ENCODE measurements at places on chromosomes 16 and 17.

GRCh38 chr17:740240-741017 lies 8.0 kb downstream of the TLCD3A start:
- DNase-seq: no peak

DNA sequence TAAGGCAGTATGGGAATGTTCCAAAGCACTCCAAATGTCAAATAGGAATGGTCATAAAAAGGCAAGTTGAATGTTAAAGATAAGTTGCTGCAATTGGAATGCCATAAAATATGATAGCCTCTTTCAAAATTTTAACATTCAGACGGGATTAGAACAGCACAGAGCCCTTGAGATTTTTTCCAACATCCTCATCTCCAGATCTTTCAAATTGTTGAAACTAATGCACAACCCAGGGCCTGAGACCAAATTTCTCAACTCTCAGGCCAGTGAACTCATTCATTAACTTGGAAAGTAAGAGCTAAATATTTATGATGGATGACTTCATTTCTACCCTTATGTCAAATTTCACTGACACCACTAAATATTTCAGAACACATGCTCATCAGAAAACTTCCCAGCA lies 346.5 kb upstream of the XYLT1 start:
- no peak for DNase-seq

DNA sequence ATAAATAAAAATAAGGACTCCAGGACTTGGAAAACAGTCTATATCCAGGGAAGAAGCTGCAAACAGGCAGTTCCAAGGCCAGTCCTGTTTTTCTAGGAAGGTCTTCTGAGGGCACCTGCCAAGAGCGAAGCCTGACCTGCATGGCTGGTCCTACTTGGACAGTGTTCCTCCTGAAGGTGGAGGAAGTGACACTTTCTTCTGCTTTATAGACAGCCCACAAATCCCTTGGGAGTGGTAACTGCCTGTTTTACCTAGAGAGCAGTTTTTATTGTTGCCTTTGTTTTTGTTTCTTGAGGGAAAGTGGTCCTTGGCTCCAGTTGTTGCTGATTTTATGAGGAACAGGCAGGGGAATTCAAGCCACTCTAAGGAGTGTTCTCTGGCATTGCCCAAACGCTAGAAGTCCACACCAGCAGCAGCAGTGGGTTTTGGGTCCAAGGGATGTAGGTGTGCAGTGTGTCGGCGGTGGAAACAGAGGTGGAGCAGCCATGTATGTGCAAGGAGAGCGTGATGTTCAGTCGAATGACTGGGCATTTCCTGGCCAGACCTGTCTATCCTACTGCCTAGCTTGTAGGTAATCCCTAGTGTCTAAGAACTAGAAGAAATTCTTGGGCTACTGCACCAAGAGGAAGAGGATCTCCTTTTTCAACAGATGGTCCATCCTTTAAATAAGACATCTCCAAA lies 35.3 kb downstream of the LDHD start:
- no peak for DNase-seq

DNA sequence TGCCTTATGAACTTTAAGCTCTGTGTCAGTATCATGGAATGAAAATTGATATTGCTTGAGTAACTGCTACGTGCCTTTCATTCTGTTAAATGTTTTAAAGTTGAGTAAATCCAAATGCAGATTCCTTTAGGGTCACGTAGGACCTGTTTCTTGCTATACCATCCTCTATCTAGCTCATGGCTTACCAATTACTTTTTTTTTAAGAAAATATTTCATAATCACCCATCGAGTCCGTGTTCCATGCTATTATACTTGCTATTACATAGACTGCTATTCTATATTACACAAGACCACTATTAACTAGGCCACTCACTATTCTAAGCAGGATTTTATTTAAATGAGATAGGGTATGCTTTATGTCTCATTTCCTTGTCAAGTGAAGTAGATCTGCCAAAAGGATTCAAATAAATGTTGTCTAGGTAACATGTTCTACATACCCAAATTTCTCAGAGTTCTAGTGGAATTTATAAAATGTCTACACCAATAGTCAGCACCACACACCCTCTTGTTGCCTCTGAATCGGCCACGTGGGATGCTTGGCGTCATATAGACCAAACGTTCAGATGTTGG lies 11.9 kb downstream of the ANKFN1 start:
- DNase-seq: no peak

- no peak for DNase-seq
Observed at GRCh38 chr16:24723663-24724062, 5.8 kb upstream of the TNRC6A start.

DNA sequence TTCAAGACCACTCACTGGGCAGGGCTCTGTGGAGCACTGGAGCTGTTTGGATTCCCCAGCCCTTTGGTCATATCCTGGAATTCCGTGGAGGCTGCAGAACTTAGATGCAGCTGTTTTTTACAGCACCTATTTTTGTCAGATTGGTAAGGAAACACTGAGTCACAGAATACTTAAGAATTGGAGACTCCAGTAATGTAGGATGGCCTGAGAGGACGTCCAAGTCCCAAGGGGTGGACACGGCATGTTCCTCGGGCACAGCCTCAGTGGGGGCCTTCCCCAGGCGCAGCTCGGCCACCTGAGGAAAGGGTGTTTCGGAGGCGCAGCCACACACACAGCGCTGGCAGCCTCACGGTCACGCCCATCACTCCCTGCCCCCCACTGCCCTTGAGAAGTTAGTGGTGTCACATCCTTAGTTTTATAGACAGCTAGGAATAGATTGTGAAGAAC lies 14.8 kb downstream of the PLD6 start:
- no peak for DNase-seq

GRCh38 chr16:8941718-8942344 lies 21.9 kb downstream of the USP7 start:
- DNase-seq: no peak

- DNase-seq: no peak
Observed at GRCh38 chr17:2706911-2707510, 4.6 kb downstream of the CLUH start.

- no peak for DNase-seq
Observed at GRCh38 chr17:65356536-65356935, 204.9 kb downstream of the AXIN2 start.

- DNase-seq: no peak
Observed at GRCh38 chr16:58346831-58347371, 45.4 kb upstream of the GINS3 start.

GRCh38 chr16:17354141-17354601 lies 116.6 kb downstream of the XYLT1 start:
- DNase-seq: no peak

GRCh38 chr16:81448154-81449131 lies 3.8 kb downstream of the CMIP start:
- no peak for DNase-seq

GRCh38 chr16:79845033-79845733 lies 244.6 kb upstream of the MAF start:
- DNase-seq: no peak

DNA sequence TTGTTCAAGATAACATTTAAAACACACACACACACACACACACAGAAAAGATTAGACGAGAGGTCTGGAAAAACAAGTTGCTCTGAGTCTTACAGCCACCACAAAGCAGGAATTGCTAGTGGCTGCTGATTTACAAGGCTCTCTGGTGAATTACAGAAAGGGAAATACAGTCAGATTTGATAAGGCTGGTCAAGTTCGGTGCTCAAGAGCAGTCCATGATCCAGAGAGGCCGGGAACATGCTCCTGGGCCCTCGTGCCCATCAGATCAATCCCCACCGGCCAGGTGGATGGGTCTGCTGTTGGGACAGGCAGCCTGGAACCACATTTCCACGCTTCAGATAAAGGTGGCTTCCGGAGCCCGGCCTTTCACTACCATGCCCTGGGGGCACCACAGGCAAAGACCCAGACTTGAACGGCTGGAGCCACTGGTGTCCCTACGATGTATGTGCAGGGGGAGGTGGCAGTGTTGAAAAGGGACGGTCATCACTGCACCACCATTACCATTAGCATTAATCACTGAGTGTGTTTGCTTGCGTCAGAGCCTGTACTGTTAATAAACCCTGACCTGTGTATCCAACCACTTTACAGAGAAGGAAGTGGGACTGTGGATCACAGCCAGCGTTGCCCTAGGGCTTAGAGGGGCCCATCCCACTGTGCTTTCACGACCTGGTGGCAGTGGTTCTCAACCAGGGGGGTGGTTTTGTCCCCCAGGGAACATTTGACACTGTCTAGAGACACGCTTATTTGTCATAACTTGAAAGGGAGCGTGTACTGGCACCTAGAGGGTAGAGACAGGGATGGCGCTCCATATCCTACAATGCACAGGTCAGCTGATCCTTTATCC lies 95.1 kb downstream of the XYLT1 start:
- DNase-seq: no peak

- no peak for DNase-seq
Observed at GRCh38 chr17:47996201-47996600, 25.3 kb downstream of the CDK5RAP3 start.

- no peak for DNase-seq
Observed at GRCh38 chr17:2792366-2793169, 3.7 kb upstream of the RAP1GAP2 start.

DNA sequence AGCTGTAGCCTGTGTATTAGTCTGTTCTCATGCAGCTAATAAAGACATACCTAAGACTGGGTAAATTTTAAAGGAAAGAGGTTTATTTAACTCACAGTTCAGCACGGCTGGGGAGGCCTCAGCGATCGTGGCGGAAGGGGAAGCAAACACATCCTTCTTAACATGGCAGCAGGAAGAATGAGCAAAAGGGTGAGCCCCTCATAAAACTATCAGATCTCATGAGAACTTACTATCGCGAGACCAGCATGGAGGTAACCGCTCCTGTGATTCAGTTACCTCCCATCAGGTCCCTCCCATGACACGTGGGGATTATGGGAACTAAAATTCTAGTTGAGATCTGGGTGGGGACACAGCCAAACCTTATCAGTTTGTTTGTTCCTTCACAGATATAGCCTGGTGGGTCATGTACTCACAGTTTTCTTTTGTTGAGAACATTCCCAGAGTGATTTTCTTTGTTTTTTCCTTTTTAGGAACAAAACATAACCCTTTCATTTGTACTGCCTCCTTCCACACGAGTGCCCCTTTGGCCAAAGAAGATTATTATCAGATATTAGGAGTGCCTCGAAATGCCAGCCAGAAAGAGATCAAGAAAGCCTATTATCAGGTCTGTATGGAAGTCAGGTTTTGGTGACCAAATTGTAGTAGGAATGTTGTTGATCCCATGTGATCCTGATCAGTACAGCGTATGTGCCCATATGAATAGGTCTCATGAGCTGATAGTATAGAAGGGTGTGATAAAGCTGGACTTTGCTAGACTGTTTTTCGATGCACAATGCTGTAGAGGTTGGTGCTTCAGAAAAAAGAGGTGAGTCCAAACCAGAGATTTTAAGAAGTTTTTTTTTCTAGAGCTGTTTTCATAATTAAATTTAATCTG lies 8.5 kb downstream of the DNAJA3 start:
- no peak for DNase-seq

DNA sequence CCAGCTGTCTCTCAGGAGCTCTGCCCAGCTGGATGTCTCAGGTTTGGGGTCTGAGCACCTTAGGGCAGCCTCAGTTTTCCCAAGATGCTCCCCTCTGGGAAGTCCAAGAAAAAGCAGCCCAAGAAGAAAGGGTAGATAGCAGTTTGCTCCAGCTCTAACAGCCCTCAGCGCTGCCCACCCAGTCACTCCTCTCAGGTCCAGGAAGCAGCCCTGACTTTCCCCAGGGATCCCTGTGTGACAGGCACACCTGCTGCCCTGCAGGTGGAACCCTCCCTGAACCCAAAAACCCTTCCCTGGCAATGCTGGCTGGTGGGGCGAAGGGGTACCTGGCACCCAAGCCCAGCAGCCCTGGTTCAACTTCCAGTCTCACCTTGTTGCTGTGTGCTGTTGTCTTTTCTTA lies 48.1 kb downstream of the BEAN1 start:
- DNase-seq: no peak

GRCh38 chr16:30356401-30357084 lies 1.4 kb upstream of the CD2BP2 start:
- no peak for DNase-seq

DNA sequence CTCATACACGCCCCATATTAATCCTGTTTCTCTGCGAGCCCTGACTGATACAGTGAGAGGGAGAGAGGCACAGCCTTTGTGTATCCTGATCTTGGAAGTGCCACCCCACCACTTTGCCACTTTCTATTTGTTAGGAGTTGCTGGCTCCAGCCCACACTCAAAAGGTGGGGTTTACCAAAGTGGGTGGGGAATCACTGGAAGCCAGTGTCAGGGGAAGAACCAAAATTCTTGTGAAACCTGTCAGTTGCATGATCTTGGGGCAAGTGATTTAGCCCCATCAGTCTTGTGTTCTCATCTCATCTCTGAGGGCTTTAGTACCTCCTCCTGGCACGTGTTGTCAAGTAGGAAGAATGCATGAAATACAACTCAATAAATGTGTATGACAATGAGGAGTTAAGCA lies 119.5 kb downstream of the SOX9 start:
- no peak for DNase-seq

GRCh38 chr17:64778240-64779097 lies 116.4 kb upstream of the SMURF2 start:
- no peak for DNase-seq

DNA sequence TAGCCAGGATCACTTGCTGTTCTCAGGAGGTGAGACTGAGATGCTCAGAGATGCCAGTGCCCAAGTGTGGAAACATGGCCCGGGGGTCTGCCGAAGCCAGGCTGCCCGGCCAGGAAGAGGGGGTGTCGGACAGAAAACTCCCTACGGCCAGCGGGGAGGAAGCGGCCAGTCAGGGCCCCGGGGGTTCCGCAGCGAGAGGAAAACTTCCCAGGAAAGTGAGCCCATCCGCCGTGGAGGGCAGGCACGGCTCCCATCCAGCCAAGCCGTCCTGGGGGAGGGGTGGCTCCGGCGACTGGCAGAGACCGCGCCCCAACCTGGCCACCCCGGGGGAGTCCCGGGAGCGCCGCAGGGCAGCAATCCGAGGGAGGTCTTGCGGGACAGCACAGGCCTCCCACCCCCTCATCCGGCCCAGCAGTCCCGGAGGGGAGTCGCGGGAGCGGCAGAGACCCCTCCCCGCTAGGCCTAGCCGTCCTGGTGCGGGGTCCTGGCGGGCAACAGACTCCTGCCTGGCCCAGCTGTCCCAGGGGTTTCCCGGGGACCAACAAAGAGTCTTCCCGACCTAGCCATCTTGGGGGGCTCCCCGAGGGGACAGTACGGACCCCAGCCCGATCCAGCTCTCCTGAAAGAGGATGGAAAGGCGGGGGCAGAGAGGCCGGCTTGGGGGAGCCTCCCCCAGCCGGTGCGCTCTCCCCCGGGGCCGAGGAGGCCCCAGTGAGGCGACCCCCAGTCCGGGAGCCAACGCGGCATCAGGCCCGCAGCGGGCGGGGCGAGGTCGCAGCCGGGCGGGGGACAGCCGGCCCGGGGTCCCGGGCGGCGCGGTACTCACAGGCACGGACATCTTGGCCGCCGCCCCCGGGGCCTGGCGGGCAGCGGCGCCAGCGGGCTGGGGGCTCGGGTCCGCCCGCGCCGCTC lies 13.8 kb upstream of the BCAR1 start:
- no peak for DNase-seq
